ENCODE measurements at places on chromosomes 5 and 9.

DNA sequence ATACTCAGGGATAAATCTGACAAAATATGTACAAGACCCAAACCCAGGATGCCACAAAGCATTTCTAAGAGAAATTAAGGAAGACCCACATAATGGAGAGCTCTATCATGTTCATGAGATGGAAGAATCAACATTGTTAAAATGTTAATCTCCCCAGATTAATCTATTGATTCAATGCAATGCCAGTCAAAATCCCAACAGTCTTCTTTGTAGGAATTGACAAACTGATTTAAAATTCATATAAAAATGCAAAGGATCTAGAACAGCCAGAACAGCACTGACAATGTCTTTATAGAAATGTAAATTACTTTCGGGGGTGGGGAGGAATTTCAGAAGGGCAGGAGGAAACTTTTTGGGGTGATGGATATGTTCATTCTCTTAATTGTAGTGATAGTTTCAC, 281.6 kb upstream of the SEMA6A start:
- DNase-seq = no peak

DNA sequence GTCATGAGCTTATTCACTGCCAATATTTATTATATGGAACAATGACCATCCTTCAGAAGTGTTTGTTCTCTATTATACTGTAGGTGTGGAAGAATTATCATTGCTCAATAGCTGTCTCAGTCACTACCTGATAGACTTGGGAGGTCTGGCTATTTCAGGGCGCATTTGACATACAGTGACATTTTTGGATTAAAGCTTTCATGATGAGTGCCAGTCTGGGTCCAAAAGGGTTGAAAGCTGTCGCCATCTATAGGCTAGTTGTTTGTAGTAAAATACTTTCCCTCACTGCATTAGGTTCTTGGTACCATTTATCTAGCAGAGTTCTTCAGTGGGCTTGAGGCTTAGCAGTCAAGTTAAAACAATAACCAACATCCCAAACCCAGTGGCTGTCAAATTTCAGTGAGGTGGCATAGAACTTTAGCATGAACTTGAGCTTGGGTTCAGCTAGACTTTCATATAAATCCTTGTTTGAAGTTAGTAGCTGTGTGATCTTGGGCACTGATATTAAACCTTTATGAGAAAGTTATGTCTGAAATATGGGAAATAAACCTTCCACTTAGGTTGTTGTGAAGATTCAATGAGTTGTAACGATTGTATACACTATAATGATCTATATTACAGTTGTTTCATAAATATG, 110.5 kb upstream of the CDKN2B start:
- DNase-seq = no peak

DNA sequence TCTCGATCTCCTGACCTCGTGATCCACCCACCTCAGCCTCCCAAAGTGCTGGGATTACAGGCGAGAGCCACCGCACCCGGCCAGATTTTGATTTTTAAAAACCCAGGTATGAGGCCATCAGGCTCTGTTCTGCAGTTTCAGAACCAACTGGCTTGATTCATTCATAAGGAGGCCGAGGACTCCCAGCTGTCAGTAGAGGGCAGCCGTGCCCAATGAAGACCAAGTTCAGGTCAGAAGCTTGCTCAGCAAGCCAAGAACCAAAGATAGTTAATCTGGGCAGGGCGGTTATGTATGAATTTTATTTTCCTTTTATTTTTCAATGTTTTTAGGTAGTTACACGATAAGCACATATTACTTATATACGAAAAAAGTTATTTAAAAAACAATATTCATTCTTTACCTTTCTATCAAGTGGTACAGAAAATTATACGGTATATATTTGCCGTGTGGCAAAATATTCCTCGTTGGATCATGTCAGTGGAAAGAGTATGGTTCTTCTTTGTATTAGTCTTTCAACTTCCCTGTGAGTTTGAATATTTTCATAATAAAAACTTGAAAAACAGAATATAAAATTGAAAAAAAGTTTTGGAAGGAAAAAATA, 18.0 kb downstream of the MGAT1 start:
- peak; percentile 72 for DNase-seq

- no peak for DNase-seq
Measured at GRCh38 chr5:29662876-29663275, 1530.6 kb upstream of the CDH6 start.

DNA sequence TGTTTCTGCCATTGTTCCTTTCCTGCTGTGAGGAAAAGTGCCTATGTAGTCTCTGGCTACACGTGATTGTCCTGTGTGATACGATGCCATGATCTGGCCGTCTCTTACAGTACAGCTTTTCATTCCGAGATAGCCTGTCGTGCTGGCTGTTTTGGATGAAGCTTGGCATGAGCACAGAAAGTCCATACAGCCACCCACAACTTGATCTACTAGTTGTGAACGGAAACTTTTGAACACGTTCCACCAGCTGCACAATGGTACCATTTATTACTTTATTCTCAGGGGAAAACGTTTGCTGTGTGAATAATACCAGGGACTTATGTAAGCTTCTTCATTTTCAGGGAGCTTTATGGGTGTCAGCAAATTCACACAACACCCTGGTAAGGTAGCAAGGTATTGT, 217.6 kb upstream of the ANKRD55 start:
- no peak for DNase-seq

DNA sequence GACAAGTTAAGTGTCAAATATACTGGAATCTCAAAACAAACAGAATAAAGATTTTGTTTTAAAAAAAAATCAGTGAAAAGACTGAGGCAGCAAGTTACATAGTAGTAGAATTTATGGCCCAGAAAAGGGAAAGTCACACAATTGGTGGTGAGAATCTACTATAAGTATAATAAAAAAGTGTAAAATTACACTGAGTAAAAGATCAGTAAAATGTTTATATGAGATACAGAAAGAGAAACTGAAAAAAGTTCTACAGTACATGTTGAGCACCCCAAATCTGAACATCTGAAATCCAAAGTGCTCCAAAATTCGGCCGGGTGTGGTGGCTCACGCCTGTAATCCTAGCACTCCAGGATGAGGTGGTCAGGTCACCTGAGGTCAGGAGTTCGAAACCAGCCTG, 15.0 kb downstream of the AGTPBP1 start:
- DNase-seq = no peak

GRCh38 chr5:163260961-163261360, 176.4 kb upstream of the CCNG1 start:
- no peak for DNase-seq

- no peak for DNase-seq
Measured at GRCh38 chr9:125646217-125646616, 60.8 kb downstream of the MAPKAP1 start.

DNA sequence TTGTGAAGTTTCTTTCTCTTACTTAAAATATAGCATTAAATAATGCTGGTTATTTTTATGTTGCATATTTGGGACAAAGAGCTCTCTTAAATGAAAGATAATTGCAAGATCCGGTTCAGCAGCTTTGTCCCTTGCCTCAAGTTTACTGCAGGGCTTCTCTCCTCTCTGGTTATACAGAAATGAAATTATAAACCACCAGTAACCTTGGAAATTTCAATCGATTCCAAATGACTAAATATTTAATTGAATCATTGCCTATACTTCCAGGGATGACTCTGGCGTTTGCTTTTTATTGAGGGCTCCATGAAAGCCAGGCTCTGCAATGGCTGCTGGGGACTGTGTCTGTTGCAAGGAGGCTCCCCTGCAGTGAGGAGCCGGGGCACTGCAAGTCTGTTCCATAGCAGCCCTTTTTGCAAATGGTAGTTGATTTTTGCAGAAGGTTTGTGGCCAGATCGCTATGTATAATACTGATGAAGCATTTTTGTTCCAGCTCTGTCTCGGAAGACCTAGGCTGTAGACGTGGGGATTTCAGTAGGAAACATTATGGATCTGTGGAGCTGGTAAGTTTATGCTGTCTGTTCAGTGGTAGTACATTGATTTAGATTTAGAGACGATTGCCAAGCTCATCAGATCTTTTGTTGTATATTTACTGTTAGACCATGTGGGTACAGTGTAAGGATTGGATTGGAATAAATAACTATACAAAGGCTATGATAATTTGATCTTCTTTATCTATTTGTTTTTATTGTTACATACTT, at the start of gene GARNL3:
TSS of gene GARNL3 (plus strand) at position 313 of the 758 bp plus-strand sequence. CDS start at position 417, 104 bp downstream.
- DNase-seq = no peak

DNA sequence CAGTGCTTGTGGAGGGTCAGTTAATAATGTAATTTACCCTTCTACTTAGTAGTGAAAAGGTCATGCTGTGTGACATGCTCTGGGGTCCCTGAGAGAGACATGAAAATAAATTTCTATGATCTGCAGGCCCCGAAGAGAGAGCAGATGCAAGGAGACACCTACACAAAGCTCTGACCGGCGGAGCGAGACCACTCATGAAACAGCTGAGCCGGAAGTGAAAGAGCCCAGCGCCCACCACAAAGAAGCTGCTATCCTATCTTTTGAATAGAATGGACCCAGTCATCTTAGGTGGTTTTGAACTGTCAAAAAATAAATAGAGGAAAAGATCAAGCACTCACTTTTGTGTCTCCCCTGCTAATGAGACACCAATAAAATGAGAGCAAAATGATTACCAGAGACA, 190.0 kb downstream of the MED10 start:
- no peak for DNase-seq

GRCh38 chr9:124510650-124511425, 3.6 kb upstream of the NR5A1 start:
- no peak for DNase-seq

GRCh38 chr5:135472141-135472540, 20.0 kb upstream of the TIFAB start:
- DNase-seq = no peak
